ENCODE measurements at places on chromosomes 4 and X.

DNA sequence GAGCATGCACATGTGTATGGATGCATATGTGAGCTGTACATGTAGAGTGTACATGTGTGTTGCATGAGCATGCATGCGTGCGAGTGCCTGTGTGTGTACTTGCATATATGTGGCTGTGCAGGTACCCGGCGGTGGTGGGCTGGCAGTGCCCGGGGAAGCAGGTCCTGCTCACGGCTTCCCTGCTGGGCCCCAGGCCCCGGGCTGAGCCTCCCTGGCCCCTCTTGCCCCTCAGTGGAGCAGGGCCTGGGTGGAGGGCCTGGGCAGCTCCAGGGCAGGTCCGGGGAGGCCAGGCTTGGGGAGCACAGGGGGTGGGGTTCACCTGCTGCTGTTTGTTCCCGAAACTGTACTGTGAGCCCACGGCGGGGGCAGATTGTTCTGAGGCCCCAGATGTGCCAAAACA lies 9.4 kb downstream of the NAT8L start:
- DNase-seq, result no peak

DNA sequence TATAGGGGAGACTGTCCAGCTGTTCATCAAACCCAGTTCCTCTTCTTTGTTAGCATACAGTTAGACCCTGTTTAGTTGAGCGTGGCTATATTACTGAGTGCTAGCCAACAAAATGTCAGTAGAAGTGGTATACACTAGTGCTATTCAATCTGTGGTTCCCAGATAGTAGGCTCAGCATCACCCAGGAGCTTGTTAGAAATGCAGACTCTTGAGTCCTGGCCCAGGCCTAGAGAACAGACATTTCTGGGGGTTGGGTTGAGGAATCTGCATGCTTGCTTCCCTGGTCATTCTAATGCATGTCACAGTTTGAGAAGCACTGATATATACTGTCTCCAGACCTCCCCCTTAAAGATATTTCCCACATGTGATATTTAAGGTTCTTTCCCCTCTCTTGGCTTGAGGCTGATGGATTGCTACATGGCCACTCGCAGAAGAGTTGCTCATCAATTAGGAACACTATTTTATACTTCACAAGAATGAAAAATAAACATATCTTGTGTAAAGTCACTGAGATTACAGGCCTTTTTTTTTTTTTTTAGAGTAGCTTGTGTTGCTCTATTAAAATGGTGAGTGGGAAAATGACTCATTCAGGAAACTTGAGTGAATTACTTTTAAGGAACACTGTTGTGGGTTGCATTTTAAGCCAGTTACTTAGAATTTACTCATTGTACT lies 289.0 kb downstream of the STIM2 start:
- no peak for DNase-seq

- DNase-seq, result no peak
Observed at GRCh38 chrX:112641449-112641848, 38.3 kb downstream of the LHFPL1 start.

DNA sequence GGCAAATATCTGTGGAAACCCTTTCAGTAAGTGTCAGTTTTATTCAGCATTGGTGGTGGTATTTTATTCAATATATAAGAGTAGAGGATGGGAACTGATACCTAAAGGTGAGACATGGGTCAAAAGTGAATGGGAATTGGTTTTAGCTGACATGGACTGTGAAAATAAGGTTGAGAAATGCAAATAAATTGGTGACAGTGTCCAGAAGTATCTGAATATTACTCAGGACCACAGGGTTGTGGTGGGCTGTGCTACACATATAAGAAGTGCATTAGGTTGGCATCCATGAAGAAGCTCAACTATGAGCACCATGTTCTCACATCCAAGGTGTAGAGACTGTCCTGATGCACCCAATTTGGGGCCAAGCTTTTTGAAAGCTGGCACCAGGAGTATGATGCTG lies 45.0 kb downstream of the ETDC start:
- no peak for DNase-seq

GRCh38 chrX:120763269-120763668 lies 112.4 kb downstream of the CT47B1 start:
- DNase-seq, result no peak

All from KG1 (cell line).